ENCODE measurements at places on chromosomes 6 and 20. TPM values are rescaled to one million over a fixed set of nuclear protein-coding genes. Genes with fewer than 3 reads are reported as not detected.

Gene CNKSR3
- total RNA-seq, result 22.3 TPM

Gene TUBB2B
- total RNA-seq, result 3.4 TPM

Gene GLP1R
- not detected for total RNA-seq

Gene ALDH8A1
- total RNA-seq, result 1.0 TPM

Gene SLC13A3
- total RNA-seq, result 0.13 TPM

Gene C20orf202
- total RNA-seq, result not detected

Gene SYNE1
- total RNA-seq, result 118 TPM

Gene TP53TG5
- not detected for total RNA-seq

Gene TP53INP2
- total RNA-seq, result 5.3 TPM

Gene GZF1
- 19.6 TPM for total RNA-seq

Gene ADAM33
- total RNA-seq, result 0.16 TPM

Gene FAM209B
- not detected for total RNA-seq

Gene KIF16B
- total RNA-seq, result 10.3 TPM

Gene DLK2
- 1.1 TPM for total RNA-seq

Gene SIRPD
- not detected for total RNA-seq

Gene FNDC1
- total RNA-seq, result under 0.01 TPM

Gene MYLK2
- total RNA-seq, result 16.7 TPM

Gene SCRT2
- not detected for total RNA-seq

Gene CRISP3
- not detected for total RNA-seq

Gene ULBP1
- total RNA-seq, result 0.16 TPM

Gene ZNF133
- 20.5 TPM for total RNA-seq

Gene CGAS
- 4.3 TPM for total RNA-seq

Gene PTK7
- total RNA-seq, result 2.8 TPM

Gene LY6G6D
- total RNA-seq, result not detected

Gene HTR1E
- total RNA-seq, result not detected

Gene SLC4A11
- total RNA-seq, result 28.9 TPM

Gene ELOVL2
- total RNA-seq, result not detected

Gene WFDC2
- not detected for total RNA-seq

Gene DNMT3B
- 1.7 TPM for total RNA-seq

Gene CD93
- total RNA-seq, result 429 TPM

Gene XPO5
- 39.9 TPM for total RNA-seq

Gene TFAP2B
- not detected for total RNA-seq

Gene MICAL1
- 21.1 TPM for total RNA-seq

Gene SERPINB6
- total RNA-seq, result 114 TPM

Gene MAVS
- total RNA-seq, result 12.0 TPM

Gene NOX3
- not detected for total RNA-seq

Gene BACH2
- total RNA-seq, result 0.16 TPM

Gene ARHGAP40
- total RNA-seq, result not detected

Gene POPDC3
- total RNA-seq, result 0.49 TPM

Gene EFCAB8
- total RNA-seq, result under 0.01 TPM

Gene TRAPPC3L
- total RNA-seq, result under 0.01 TPM

Gene MATN4
- total RNA-seq, result 0.06 TPM

Gene BPIFB4
- not detected for total RNA-seq

Gene FKBP1C
- total RNA-seq, result 0.38 TPM

Gene HDGFL1
- not detected for total RNA-seq

Gene FAM229B
- total RNA-seq, result 8.1 TPM

Gene ADGB
- not detected for total RNA-seq

Gene TGM2
- 265 TPM for total RNA-seq

Gene SEMG1
- not detected for total RNA-seq

Gene RAB32
- 70.1 TPM for total RNA-seq

Gene FAM162B
- total RNA-seq, result 0.16 TPM

Gene OR2J3
- total RNA-seq, result not detected

Gene BCAS4
- 0.16 TPM for total RNA-seq

Gene TBXT
- total RNA-seq, result not detected

Gene HDAC2
- 41.8 TPM for total RNA-seq

All from bladder microvascular endothelial cell (primary cell).